Pons (tissue), 1 donor: ENCODE measurements at places on chromosomes 6 and 20.

DNA sequence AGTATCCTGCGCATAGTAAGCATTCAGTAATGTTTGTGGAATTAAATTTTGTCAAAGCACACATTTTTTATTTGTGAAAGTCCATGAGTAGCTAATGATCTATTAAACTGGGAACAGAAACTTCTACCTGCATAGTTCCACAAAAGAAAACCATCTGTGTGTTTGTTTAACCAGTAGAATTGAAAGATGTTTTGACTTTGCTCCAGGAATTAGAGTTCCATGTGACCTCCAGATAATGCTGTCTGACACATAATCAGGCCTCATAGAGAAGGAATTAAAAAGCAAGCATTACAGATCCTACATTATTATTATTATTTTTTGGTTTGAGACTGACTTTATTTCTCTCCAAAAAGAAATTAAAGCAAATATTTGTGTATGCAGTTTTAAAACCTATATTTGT lies 126.5 kb downstream of the PACRG start:
- peak; percentile 72 for DNase-seq

DNA sequence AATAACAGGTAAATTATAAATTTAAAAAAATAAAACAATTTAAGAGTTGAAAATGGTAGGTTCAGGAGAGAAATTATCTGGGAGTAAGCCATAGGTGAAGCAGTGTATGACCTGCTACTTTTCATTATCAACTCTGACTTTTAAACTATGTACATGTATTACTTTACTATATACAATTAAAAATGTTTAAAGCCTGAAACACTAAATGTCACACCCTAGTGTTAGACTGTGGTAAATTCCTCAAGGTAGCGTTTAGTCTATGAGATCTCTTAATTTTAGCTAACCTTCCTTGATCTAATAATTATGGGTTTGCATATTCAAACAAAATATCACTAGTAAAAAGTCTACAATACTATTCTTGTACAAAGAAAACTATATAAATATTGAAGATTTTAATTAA lies 22.3 kb upstream of the TBC1D32 start:
- DNase-seq: no peak

- no peak for DNase-seq
These were observed 72.9 kb upstream of the EEF1E1 start for GRCh38 chr6:8175046-8175777.

DNA sequence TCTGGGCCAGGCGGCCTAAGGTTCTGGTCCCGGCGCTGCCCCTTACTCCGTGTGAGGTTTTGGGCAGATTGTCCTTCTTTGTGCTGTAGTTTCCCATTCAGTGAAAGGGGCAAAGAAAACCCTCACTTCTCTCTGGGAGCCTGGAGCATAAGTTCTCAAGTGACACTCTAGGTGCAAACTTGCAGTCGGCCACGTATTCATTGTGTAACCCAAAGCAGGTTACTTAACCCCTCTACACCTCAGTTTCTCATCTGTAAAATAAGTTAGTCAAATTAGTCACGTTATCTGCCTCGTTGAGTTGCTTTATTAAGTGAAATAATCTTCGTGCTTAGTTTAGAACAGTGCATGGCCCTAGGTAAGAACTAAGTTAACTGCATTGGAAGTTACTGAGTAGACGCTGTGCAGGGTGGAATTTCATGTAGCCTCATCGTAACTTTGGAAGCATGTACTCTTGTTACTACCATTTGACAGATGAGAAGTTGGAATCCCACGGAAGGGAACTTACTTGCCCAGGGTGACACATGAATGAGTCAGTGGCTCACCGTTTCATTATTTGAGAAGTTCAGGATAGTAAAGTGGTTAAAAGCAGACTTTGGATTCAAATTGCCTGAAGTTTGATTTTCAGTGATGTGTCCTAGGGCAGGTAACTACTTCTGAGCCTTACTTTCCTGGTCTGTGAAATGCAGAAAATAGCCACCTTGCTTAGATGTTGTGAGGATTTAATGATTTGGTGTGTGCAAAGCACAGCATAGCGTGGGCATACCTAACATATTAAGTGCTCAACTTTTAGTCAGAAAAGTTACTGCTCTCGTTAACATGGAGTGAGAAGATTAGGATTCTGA lies 556 bp upstream of the MROH8 start:
- DNase-seq: peak; percentile 22

DNA sequence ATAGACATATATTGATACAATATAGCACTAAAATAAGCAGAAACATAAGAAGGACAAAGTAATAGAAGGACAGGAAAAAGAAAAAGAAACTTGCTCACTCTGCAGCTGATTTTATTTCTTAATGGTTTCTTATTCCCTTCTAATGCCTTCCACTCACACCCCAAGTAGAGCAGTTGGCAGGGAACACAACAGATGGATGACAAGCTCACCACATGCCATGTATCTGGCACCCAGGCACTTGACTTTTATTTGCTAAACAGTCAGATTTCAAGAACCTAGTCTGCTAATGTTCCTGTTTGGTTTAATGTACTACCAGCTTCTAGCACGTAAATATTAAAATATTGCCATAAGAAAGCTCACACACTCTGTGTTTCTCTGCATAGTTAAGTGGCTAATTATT lies 87.1 kb downstream of the COL19A1 start:
- DNase-seq: peak; percentile 15

DNA sequence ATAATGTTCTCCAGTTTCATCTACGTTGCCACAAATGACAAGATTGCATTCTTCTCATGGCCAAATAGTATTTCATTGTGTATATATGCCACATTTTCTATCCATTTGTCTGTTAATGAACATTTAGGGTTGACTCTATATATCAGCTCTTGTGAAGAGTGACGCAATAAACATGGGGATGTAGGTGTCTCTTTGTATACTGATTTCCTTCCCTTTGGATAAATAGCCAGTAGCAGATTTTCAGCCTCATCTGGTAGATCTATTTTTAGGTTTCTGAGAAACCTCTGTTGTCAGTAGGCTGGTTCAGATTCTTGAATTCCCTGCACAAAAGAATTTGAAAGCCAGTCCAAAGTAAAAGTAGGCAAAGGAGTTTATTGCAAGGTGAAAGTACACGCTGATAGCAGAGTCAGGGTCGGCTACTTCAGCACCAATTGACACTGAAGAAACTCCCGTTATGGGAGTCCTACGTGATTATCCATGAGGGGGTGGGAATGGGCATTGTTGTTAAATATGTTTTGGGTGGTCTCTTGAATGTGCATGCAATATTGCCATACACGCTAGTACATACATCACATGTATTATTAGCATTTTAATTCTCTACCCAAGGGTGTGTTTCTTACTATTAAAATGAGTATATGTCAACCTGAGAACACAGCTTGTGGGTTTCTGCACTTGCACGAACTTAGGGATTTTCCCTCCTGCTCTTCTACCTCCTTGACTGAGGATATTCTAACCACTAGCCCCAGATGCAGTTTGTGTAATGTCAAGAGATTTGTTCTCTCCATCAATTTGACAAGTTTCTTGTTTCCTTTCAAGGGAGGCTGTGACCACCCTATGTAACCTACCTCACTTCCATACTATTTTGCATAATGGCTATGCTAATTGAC lies 14.4 kb upstream of the SLC17A2 start:
- DNase-seq: no peak

- no peak for DNase-seq
These were observed 74.0 kb upstream of the GLP1R start for GRCh38 chr6:38974389-38975151.

- no peak for DNase-seq
These were observed 473.0 kb downstream of the BMP2 start for GRCh38 chr20:7240490-7240889.

DNA sequence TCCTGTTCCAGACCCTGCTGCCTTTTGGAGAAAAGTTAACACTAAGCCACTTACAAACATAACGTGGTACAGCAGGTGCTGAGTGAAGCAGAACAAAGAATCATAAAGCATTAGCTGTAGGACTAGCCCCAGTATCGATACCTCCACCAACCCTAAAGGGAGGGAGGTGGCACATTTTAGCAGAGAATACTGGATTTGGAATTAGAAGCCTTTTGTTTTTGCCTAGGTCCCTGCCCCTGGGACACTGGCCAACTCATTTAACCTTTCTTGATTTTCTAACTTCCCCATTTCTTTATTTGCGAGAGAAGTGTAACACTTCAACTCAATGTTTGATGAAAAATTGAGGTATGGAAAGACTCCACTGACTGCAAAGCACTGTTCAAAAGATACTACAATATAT lies 93.5 kb downstream of the B3GAT2 start:
- DNase-seq: no peak

- DNase-seq: no peak
These were observed 218.2 kb downstream of the OR2B2 start for GRCh38 chr6:27693766-27694546.

DNA sequence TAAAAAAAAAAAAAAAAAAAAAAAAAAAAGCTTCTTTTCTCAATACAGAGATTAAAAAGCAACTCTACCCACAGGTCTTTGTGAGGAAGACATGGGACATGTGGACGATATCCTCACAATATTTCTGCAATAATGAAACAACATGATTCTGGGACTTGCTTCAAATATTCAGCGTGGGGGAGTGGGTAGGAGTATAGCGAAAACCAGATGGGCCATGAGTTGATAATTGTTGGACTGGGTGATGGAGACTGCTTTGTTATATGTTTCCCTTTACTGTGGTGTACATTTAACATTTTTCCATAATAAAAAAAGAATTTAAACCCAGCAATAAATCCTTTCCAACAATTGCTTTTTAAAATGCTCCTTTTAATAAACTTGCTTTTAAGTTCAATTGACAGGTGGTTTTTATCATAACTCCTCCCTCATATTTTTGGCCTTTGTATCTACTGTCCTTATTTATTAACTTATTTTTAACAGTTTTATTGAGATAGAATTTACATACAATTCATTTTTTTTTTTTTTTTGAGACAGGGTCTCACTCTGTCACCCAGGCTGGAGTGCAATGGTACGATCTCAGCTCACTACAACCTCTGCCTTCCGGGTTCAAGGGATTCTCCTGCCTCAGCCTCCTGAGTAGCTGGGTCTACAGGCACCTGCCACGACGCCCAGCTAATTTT lies 40.4 kb upstream of the ARFGEF2 start:
- no peak for DNase-seq

DNA sequence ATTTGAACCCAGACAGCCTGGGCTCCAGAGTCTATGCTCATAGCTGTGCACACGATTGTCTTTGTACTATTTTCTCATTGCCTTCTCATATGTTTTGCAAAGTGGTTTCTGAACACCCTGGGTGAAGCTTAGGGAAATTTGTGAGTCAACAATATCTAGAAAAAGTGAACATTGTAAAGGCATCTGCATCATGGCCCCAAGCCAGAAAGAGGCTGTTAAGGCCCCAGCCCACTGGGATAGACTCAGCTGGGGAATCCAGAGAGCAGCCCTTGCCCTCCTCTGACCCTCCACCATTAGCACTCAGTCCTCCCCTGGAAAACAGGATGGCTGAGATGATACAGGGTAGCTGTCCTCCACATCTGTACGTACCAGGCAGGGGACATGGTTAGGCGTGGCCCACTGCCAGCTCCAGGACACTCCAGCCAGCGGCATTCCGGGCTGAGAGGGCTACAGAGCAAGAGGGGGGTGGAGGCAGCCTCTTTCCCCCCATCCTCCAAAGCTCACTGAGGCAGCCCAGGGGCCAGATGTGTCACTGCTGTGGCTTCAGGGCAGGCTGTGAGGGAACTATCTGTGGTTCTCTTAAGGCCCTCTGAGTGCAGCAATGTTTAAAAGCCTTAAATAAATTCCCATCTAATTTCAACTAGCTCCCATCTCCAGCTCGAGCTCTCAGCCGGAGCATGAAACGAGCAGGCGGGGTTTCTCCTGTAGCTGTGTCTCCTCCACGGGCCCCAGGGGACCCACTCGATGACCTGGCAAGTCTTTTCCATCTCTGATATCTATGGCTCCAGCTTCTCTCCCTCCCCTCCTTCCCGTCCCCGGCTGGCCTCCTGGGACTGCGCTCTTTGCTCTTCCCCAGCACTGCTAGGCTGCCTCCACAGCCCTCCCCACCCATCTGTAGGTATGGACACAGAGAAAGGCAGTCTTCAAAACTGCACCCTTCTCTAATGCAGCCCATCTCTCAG lies 209.4 kb upstream of the LRFN2 start:
- no peak for DNase-seq

DNA sequence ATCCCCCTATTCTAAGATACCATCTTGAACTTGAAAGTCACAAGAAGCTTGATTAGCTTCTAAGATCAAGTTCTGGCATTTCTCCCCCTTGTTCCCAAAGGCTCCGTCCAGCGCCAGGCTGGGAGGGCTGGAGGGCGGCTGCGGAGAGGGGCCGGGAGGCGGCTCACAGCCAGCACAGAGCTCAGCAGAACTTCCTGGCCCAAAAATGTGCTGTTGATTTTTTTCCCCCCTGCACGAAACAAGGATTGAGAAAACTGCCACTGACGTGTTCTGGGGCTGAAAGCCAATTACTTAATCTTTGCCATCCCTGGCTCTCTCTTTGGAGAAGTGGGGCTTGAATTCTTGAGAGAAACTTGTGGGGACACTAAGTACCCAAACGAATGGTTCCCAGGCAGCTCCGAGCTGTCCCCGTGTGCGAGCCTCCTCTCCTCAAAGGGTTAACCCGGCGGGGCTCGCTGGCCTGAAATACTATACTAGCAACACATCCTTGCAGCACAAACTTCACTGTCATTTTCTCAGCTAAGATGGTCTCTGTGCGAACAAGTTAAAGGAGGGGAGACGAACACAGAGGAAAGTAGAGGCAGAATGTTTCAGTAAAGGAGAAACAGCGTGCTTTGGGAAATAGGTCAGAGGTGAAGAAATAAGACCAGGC lies 452 bp downstream of the TRAF3IP2 start:
- peak; percentile 73 for DNase-seq

DNA sequence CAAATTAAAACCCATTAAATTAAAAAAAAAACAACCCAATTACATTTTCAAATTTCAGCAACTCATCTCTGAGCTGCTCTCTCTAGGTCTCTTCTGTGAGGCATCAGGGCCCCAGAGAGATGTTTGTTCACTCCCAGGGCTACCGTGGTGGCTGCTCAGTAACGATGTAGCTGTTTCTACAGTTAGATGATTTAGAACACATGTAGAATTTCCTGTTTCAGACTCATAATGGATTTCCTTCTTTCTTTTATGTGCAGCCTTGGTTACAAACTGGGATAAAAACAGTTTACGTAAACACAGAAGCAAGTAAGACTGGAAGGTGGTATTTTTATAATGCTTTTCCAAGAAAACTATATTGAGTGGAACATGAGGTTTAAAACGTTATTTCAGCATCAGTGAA lies 116.1 kb upstream of the CCN2 start:
- no peak for DNase-seq

DNA sequence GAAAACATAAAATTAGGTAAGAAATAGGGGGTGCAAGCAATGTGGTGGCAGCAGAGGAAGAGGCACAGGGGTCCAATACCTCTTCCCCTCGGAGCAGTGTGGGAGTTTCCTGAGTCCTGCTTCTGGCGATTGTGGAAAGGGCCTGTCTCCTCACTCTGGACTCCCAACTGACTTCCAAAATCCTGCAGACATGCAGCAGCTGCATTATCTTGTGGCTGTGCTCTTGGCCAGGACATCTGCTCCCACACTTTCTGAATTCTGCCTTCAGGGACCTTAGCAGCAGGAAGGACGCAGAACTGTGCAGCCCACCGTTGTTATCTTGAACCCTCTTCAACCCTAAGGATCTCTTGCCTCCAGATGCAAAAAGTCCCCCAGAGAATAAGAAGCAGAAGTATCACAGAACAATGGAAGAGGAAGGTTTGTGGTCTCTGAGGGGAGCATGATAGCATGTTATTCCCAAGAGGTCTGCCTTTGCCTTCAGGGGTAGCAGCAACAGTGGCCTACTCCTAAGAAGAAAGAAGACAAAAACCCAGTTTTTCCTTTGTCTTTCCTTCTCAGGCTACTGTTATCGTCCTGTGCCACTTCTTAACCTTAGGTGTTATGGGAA lies 102.5 kb upstream of the EMILIN3 start:
- no peak for DNase-seq
